ENCODE measurements at places on chromosomes 2 and 18.

DNA sequence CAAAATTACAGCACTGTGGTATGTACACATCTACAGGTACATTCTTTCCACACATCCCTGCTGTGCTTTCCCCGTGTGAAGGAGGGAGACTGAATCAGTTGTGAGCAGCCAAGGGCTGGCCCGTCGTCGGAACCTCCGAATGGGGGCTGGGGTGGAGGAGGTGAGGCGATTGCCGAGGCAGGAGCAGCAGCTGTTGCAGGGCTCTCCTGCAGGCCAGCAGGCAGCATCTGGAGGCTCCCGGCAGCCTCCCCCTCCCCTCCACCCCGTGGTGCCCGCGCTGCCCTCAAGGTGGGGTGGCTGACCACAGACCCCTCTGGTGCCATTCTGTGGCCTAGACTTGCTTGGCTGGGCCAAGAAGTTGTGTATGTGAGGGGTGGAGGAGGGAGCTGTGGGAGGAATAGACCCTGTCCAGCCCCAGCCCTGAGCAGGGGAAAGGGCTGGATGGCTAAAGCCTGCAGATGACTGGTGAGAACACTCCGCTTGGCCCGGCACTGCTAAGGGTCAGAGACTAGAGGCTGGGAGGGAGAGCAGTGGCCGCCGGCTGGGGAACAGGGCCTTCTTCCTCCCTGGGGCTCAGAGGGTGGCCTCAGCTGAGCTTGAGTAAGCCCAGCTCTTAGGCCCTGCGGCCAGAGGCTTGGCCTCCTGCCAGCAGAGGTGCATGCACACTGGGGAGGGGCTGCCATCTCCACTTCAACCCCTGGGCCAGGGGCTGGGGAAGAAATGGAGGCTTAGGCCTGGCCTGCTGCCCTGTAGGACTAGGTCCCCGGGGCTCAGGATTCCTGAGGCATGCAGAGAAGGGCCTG is 7.6 kb downstream of the STAMBP start:
- DNase-seq, result no peak

DNA sequence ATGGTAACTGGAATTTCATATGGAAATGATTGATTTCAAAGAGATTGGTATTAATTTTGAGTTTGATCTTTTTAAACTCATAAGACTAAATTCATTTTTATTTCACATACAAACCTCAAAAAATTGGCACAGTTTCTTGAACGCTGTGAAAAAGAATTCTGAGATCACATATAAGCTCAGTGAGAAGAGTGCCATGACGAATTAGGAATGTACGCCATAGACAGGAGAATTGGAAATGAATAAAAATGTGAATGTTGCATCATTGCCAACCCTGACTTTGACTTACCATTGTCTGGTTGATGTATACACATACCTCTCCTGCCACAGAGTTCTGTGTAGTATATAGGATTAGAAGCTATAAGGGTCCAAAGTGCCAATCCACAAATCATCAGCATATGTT is 290.4 kb upstream of the ZC3H15 start:
- DNase-seq, result no peak

GRCh38 chr18:59210299-59210698 is 9.7 kb upstream of the GRP start:
- no peak for DNase-seq

- DNase-seq, result no peak
Measured at GRCh38 chr2:172448544-172449267, 21.3 kb downstream of the ITGA6 start.

DNA sequence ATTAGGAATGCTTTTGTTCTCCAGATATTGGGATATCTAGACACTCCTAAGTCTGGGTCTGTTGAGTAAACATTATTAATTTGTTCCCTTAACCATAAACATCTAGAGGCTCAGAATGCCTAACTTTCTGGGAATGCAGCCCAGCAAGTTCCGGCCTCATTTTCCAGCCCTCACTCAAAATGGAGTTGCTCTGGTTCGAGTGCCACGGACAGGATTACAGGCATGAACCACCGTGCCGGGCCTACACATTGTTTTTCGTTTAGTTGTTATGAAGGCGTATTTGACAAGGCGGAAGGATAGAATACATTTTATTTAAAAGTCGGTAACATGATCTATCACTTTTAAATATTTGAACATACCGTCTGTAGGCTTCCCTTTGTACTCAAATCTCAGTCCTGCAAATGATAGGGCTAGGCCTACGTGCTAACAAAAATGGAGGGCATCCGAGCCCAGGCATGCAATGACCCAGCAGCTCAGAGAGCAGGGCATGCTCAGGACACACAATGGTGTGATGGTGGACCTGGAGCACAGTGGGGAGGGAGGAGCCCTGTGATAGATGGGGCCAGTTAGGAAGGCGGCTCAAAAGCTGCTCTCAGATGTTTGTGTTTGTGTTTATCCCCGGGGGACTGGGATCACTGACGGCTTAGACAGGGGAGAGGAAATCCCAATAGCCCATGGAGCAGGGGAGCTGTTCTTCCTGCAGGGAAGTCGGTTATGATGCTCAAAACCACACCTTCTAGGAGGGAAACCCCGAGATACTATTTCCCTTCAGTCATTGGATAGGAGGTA is 2.9 kb upstream of the SCYGR1 start:
- no peak for DNase-seq

GRCh38 chr2:170714381-170715061 is 616 bp upstream of the SP5 start:
- DNase-seq, result no peak

DNA sequence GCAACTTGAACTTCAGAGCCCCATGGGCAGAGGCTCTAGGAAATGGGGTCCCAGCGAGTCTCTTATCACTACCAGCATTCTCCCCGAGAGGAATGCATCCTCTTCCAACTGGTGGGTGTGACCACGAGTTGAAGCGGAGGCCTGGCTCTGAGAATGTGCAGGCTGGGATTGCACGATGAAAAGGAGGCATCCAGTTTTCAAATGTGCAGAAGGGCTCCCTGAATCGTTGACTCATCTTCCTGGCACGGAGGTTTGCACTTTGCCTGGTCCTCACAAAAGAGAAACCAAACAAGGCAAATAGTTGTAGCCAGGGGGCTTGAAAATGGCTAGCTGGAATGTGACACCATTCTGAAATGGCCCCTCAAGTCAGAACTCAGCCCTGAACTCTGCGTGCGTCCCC is 216.7 kb downstream of the GLI2 start:
- DNase-seq, result no peak

GRCh38 chr2:239312741-239313667 is 87.8 kb downstream of the HDAC4 start:
- DNase-seq, result no peak

DNA sequence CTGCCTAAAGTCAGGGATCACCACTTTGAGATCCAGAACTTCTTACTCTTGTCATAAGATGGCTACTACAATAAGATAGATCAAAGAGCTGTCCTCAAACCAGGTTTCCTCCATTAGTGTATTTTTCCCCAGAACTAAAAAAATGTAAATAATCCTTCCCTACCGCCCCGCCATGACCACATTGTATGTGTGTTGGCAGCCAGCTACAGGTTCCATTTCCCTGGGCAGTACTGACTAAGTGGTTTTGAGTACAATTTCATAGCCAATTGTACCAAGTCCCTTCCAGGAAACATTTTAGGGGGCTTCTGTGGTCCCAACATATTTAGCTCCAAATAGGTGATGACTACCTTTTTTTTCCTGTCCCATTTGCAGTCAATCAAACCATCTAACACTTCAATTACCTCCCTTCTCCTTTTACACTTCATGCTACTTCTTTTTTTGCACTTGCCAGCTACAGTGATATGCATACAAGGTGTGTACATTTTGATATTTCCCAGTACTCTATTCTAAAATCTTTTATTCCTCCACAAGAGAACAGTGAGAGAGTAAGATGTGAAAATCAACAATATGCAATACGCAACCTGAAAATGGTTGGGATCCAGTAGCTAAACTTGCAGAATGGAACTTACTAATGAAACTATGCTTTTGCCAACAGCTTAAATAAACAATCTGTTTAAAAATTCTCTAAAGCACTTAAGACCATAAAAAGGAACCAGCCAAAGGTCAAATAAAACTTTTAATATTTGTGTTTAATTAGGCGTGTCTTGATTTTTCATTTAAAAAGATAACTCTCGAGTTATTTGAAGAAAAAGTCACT is 3.9 kb downstream of the PUM2 start:
- no peak for DNase-seq

DNA sequence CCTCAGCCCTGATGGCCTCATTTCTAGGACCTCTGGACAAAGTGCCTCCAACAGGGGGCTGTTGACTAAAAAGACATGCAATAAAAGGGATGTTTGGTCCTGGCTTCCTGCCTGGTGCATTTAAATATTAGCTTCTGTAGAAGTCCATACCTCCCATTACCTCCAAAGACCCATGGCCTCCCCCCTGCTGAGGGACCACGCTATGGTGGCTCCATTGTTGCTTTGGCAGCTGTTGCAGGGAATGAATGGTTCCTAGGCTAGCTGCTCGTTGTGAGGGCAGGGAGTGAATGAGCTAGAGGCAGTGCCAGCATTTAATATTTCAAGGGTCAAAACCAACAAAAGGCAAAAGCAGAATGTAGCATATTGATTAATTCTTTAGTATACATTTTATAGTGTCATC is 285.9 kb downstream of the SLC8A1 start:
- no peak for DNase-seq

GRCh38 chr2:16331772-16332171 is 333.9 kb downstream of the CYRIA start:
- DNase-seq, result no peak

- no peak for DNase-seq
Measured at GRCh38 chr2:13020469-13020868, 303.7 kb downstream of the TRIB2 start.

- no peak for DNase-seq
Measured at GRCh38 chr2:833180-833579, 117.5 kb upstream of the SNTG2 start.

DNA sequence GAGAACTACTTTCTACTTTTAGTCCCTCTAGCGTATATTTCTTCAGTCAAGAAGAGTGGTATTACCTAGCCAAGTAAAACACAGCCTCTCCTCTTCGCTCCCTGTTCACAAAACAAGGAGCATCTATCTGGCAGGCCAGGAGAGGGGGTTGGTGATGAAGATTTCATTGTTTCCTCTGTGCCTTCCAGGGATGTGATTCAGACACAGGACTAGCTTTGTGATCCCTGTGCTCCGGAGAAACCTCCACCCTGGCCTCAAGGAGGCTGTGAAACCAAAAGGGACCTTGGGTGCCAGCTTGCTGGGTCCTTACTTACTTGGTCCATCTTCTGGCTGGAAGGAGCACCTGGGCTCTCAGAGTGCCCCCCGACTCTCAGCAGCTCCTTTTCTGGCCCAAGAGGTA is 5.7 kb downstream of the RHOB start:
- DNase-seq, result no peak

GRCh38 chr2:180364719-180365118 is 357.6 kb upstream of the CWC22 start:
- DNase-seq, result no peak

DNA sequence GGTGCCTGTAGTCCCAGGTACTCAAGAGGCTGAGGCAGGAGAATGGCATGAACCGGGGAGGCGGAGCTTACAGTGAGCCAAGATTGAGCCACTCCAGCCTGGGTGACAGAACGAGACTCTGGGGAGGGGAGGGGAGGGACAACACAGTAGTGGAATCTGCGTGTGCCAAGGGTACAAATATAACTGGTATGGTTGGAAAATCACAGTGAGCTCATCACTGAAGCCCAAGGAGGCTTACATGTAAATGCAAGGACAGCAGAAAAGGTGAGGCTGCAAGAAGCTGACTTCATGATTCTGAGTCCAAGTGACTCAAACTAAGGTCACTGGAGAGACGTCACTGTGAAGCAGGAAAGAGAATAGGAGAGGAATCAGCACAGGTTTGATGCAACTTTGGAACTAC is 9.2 kb downstream of the SEPTIN10 start:
- DNase-seq, result no peak

DNA sequence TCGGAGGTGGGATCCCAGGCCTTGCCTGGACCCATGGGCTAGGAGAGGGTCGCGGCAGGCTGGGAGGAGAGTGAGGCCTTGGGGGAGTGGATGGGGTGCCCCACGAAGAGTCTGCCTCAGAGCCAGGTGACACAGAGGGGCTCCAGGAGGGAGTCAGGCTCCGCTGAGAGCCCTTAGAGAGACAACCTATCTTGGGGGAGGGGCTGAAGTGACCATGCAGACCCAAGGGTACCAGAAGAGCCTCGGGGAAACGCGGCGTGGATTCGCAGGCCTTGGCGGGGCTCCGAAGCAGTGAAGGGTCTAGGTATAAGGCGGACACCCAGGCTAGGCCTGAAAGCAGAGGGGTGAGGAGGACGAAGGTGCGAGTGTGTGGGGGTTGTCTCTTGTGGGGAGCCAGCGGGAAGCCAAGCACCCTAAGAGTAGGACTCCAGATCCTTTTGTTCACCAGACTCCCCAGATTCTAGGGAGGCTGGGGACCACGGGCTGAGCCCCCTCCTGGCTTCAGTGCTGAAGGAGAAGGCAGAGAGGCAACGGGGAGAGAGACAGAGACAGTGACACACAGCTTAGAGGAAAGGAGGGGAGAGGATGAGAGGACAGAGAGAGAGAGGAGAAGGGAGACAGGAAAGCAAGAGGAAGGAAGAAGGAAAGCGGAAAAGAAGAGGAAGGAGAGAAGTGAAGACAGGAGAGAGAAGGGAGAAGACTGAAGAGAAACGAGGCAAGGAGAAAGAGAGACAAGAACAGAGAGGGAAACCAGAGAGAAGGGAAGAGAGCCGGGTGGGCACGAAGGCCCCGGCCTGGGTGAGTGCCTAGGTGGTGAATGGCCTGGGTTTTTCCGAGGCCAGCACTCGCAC is 1.1 kb upstream of the HOXD11 start:
- DNase-seq, result no peak

DNA sequence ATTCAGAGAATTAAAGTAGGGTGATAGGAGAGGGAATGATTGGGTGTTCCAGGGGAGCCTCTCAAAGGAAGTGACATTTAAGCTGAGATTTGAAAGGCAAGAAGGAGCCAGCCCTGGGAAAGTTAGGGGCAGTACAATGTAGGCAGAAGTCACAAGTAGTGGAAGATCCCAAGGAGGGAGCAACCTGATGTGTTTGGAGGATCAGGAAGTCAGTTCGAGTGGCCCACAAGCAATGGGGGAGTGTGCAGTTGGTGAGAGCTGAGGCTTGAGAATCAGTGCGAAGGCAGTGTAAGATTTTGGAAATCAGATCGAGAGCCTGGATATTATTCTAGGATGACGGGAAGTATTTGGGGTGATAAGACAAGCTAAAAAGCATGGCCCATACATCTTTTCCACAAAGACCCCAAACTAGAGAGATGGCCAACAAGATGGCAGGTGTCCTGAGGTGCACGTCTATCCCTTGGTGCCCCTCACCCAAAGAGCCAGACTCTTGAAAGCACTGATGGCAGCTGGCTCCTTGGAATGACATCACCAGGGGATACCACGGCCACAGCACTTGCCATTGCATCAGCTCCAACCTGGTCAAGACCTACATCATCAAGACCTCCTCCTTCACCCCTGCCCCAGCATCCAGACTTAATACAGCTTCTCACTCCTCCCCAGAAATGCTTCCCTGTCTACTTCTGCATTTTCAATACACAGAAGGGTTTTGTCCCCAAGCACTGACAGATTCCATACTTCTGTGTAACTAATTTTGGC is 127.3 kb downstream of the BCL2 start:
- no peak for DNase-seq

- no peak for DNase-seq
Measured at GRCh38 chr2:127589841-127590240, 54.4 kb downstream of the MYO7B start.
